Glomerular endothelial cell (primary cell): ENCODE measurements at places on chromosomes 5 and 9. TPM values are rescaled to one million over a fixed set of nuclear protein-coding genes. Genes with fewer than 3 reads are reported as not detected.

- DNase-seq = no peak
These were observed 51.4 kb downstream of the CDH6 start for GRCh38 chr5:31244921-31245320.

DNA sequence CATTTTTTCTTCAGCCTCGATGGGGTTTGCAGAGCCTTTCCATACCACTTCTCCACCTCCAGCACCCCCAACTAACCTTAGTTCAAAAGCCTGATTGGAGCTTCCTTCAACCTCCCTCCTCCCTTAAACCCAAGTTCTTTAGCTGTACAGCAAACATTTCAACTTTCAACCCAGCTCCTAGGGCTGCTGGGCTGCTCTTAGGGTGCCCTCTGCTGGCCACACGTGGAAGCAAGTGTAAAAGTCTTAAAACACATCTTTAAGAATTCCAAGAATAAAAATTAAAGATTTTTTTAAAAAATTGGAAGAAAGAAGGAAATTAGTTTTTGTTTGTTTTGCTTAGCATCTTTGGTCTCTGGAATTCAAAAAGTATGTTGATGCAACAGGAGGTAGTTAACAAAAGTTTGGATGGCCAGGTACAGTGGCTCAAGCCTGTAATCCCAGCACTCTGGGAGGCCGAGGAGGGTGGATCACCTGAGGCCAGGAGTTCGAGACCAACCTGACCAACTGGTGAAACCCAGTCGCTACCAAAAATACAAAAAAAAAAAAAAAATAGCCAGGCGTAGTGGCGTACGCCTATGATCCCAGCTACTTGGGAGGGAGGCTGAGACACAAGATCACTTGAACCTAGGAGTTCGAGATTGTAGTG, 15.5 kb upstream of the HSD17B3 start:
- peak; percentile 29 for DNase-seq

DNA sequence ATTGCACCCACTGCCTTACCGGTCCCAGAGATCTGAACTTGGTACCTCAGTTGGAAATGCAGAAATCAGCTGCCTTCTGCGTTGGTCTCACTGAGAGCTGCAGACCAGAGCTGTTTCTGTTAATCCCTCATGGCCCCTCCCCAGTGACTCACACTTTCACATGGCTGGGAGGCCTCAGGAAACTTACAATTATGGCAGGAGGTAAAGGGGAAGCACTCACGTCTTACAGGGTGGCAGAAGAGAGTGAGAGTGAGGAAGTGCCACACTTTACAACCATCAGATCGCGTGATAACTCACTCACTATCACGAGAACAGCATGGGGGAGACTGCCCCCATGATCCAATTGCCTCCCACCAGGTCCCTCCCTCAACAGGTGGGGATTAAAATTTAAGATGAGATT, 648.5 kb downstream of the MTRR start:
- no peak for DNase-seq

- no peak for DNase-seq
These were observed 94.8 kb downstream of the ERCC6L2 start for GRCh38 chr9:95970317-95970716.

GRCh38 chr5:124963236-124963919, 216.9 kb upstream of the ZNF608 start:
- no peak for DNase-seq

DNA sequence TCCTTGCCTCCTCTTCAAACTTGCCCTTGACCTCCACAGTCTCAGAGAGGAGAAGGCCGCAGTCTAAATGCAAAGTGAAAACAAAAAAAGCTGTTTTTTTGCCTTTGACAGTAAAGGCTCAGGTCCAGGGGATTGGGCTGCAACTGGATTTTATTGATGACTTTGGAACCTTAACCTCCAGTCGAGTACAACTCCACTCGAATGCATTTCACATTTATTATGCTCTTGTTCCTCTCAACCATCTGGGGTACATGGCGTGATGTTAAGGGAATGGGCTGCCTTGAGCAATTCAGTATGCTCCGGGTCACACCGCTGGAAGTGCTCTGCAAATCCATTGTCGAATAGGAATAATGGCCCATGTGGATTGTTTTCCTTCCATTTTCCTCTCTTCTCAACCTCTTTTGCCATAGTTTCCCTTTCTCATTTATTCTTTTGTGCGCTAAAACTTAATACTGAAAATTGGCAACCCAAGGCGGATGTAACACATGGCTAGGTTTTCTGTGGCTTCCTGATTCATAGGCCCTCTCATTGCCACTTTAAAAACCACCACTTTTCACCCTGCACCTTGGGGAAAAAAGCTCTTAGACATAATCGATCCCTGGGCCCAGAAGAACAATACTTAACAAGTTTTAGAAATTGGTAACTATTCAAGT, 34.3 kb downstream of the ITK start:
- DNase-seq = no peak

GRCh38 chr9:82124090-82124489, 135.5 kb downstream of the SPATA31D1 start:
- no peak for DNase-seq

DNA sequence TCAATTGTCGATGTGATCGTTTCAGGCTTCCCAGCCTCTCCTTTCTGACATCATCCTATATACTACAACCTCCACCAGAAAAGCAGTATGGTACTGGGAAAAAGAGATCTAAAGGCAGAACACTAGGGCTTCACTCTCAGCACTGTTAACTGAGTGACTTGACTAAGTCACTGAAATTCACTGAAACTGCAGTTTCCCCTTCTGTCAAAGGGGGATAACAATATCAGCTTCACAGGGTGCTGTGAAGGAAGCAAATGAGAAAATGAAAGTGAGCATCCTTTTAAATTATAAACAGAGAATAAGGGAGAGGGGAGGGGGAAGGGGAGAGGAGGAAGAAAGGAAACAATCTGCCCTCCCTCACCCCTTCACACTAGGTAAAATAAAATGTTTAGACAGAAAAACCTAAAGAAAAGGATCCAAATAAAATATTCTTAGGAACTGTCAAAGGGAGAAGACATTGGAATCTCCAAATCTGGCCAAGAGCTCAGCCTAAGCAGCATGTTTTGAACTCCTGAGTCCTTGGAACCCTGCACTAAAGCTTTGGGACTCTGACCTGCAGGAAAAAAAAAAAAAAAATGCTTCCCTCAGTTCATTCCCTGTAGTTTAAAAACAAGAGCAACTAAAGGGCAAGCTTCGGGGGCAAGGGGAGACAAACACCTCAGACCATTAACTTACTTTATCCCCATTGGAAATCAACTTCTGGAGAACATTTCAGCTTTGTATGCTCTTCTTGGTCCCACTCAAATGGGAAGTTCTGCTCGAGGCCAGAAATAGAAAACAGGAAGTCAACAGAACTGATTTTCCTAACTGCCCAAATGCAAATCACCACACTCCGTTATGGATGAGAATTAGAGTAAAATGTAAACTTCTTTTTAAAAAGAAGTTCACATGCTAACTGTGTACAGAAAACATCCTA, 178.3 kb downstream of the DEPDC1B start:
- no peak for DNase-seq

- DNase-seq = no peak
These were observed 67.0 kb upstream of the NEK6 start for GRCh38 chr9:124190761-124191160.

DNA sequence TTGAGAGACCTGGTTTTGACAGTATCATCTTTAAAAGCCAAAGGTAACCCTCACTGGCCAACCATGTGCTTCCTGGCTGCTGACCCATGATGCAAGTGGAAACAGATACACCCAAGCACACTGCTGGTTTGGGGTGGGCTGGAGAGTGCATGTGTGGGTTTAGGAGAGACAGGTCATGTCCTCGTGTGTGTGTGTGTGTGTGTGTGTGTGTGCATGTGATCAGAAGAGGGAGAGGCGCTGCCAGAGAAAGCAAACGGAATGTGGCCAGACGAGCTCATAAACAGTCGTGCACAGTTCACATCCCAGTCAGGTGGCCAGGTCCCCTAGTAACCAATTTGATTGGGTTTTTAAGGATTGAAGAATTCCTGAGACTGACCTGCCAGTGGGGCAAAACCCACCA, 112.8 kb upstream of the ICE1 start:
- no peak for DNase-seq

DNA sequence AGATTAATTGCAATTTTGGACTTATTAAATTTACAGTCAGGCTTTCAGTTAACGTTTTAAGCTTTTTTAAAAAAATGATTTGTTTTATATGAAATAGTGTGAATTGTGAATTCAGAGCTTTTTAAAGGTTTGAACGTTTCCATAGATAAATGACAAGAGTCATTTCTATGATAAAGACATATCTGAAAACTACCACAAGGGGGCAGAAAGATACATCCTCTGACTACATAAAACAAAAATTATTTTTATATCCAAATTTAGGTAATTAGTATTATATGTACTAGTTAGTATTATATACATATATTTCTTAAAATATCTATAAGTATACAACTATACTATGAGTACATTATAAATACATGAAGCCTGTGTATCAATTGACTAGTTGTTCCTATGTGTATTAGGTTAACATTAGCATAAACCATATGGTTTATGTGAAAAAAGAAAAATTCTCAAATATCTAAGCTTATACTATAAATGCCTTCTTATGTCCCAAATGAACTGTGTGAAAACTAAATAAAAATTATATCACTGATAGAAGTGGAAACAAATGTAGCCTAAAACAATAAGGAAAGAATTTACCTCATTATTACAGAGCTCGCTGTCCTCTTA, 155.2 kb downstream of the MEF2C start:
- no peak for DNase-seq

Gene TERT
- total RNA-seq = not detected in 2 replicates

Gene ECM2
- not detected in 2 replicates for total RNA-seq

Gene TAF1L
- total RNA-seq = under 0.01 TPM in 1 of 2 replicates, not detected in the other

Gene IFNB1
- not detected in 2 replicates for total RNA-seq
